Activated T-cell treated with anti-CD3 and anti-CD28 coated beads, Interleukin-2, amount 50 U/mL, for 72 hours (primary cell): ENCODE measurements at places on chromosomes 13 and 19. TPM values are rescaled to one million over a fixed set of nuclear protein-coding genes. Genes with fewer than 3 reads are reported as not detected.

GRCh38 chr13:74110053-74110452, 24.2 kb downstream of the KLF12 start:
- H3K27ac ChIP-seq = peak overlapping the region; percentile 11
- H3K36me3 ChIP-seq = peaks cover 7% of the 10 kb centered on the region
- DNase-seq = no peak
- peaks cover 61% of the 10 kb centered on the region for H3K4me1 ChIP-seq

DNA sequence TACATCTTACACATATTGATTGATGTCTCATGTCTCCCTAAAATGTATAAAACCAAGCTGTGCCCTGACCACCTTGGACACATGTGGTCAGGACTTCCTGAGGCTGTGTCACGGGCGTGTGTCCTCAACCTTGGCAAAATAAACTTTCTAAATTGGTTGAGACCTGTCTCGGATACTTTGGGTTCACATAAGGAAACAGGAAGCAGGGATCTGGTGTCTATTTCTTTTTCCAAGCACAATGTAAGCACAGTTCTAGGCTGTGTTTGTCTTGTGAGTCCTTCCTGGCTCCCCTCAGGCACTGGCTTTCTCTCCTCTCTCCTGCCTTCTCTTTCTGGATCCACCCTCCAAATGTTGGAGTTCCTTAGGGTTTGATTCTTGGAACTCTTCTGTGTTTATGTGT, 27.6 kb upstream of the TPT1 start:
- H3K27ac ChIP-seq = peak overlapping the region; percentile 61
- peaks cover 5% of the 10 kb centered on the region for H3K36me3 ChIP-seq
- H3K4me1 ChIP-seq = peaks cover 56% of the 10 kb centered on the region
- no peaks in the 10 kb centered on the region for H3K27me3 ChIP-seq
- no peak for DNase-seq

DNA sequence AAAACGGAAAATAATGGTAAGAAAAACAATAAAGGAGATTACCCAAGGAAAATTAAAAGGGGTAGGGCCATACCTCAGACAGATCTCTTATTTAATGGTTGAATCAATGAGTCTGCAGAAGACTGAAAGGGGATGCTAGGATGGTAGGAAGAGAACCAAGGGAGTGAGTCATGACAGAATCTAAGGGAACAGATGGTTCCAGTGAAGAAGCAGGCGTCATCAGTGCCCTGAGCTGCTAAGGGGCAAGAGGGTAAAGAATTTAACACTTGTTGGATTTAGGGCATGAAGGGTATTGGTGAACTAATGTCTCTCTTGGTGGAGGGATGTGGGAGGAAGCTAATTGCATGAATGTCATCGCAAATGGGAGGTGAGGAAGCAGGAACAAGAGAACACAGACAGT, 329.2 kb upstream of the TSHZ3 start:
- H3K4me3 ChIP-seq = no peak overlapping the region
- DNase-seq = no peak
- H3K27ac ChIP-seq = no peak overlapping the region

- H3K4me3 ChIP-seq = no peak overlapping the region
- no peaks in the 10 kb centered on the region for H3K36me3 ChIP-seq
- H3K27me3 ChIP-seq = no peaks in the 10 kb centered on the region
- no peak overlapping the region for H3K27ac ChIP-seq
- H3K4me1 ChIP-seq = no peaks in the 10 kb centered on the region
Measured at GRCh38 chr13:88887045-88887662, 1216.0 kb downstream of the SLITRK5 start.

GRCh38 chr13:37144661-37145060, 39.2 kb upstream of the CSNK1A1L start:
- no peak for DNase-seq
- no peaks in the 10 kb centered on the region for H3K4me1 ChIP-seq
- H3K27ac ChIP-seq = no peak overlapping the region
- H3K4me3 ChIP-seq = no peak overlapping the region
- H3K27me3 ChIP-seq = no peaks in the 10 kb centered on the region
- H3K36me3 ChIP-seq = no peaks in the 10 kb centered on the region

GRCh38 chr19:38062959-38063761, 156.2 kb downstream of the SIPA1L3 start:
- DNase-seq = no peak
- H3K4me3 ChIP-seq = no peak overlapping the region
- no peaks in the 10 kb centered on the region for H3K27me3 ChIP-seq
- H3K36me3 ChIP-seq = no peaks in the 10 kb centered on the region

GRCh38 chr13:82147526-82147925, 1734.7 kb downstream of the SLITRK1 start:
- H3K27ac ChIP-seq = no peak overlapping the region
- H3K27me3 ChIP-seq = no peaks in the 10 kb centered on the region
- no peaks in the 10 kb centered on the region for H3K4me1 ChIP-seq
- H3K36me3 ChIP-seq = no peaks in the 10 kb centered on the region
- no peak for DNase-seq

GRCh38 chr13:102440259-102440936, 38.5 kb upstream of the FGF14 start:
- peaks cover 13% of the 10 kb centered on the region for H3K27me3 ChIP-seq
- no peaks in the 10 kb centered on the region for H3K4me1 ChIP-seq
- no peak for DNase-seq
- H3K27ac ChIP-seq = no peak overlapping the region
- no peak overlapping the region for H3K4me3 ChIP-seq

GRCh38 chr19:4922530-4923275, 13.4 kb downstream of the UHRF1 start:
- H3K4me1 ChIP-seq = peaks cover 13% of the 10 kb centered on the region
- no peak overlapping the region for H3K4me3 ChIP-seq
- peaks cover 23% of the 10 kb centered on the region for H3K36me3 ChIP-seq
- H3K27me3 ChIP-seq = no peaks in the 10 kb centered on the region
- DNase-seq = no peak

GRCh38 chr13:29546662-29547061, 48.8 kb downstream of the SLC7A1 start:
- no peak overlapping the region for H3K27ac ChIP-seq
- no peaks in the 10 kb centered on the region for H3K27me3 ChIP-seq
- no peak overlapping the region for H3K4me3 ChIP-seq

GRCh38 chr13:103354171-103354570, 288.0 kb upstream of the SLC10A2 start:
- no peak overlapping the region for H3K4me3 ChIP-seq
- no peaks in the 10 kb centered on the region for H3K4me1 ChIP-seq
- H3K36me3 ChIP-seq = no peaks in the 10 kb centered on the region
- H3K27me3 ChIP-seq = no peaks in the 10 kb centered on the region

DNA sequence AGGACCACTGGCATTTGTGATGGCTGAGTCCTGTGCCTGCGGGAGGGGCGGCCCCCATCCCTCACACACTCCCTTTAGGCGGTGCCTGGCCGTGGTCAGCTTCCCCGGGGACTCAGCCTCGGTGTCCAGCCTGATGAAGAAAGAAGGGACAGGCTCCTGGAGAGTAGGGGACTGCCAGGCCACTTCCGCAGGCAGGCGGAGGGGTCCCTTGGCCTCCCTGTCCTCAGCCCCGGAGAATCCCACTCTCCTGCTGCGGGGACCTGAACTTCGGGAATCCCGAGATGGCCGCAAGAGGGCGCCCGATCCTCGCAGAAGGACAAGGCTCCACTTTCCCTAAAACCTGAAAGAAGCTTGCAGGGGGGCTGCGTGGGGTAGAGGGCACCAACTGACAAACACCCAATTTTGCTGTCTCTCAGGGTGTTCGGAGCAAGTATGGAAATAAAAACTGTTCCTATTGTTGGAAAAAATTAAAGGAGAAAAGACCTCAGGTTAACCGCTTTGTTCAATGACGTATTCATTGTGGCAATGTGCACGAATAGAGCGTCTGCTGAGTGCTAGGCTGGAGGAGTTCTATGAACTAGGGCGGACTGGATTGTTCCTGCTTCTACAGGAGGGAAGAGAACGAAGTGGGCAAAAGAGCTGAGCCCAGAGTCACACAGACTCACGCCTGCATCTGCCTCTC, 297.3 kb downstream of the ZNF536 start:
- H3K36me3 ChIP-seq = no peaks in the 10 kb centered on the region
- peak; percentile 51 for DNase-seq
- no peak overlapping the region for H3K4me3 ChIP-seq
- H3K4me1 ChIP-seq = no peaks in the 10 kb centered on the region

- peak overlapping the region; percentile 99 for H3K4me3 ChIP-seq
- peak overlapping the region; percentile 99 for H3K27ac ChIP-seq
- no peak for DNase-seq
Measured at GRCh38 chr19:44164327-44164672, 600 bp upstream of the ZNF226 start.

DNA sequence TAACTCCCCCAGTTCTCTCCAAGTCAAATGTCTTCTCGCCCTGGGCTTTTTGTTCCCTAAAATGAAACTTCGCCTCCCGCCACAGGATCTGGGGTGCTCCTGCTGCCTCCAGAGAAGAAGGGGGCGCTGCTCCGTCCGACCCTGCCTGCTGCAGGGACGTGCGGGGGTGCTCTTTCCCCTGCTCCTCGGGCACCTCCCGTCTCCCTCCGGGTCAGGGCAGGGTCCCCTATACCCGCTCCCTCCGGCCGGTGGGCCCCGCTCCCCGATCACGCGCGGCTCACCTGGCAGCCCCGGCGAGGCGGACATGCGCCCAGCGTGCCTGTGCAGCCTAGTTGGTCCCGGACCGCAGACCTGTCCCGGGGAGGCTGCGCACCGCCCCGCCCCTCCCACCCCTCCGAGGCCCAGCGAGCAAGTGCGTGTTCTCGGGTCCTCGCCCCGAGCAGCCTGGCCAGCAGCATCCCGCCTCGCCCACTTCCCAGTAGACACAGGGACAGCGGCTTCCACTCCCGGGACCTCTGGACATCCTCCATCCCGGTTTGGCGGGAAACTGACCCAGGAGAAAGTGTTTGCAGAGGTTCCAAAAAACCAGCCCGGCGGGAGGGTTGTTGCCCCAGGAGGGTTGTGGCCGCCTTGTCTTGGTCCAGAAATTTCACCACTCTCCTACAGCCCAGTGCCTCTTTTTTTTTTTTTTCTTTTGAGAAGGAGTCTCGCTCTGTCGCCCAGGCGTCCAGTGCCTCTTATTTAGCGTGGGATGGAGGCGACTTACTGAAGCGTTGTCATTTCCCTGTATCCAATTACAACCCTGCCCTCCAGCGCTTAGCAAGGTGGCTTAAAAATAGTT, at the start of gene OXGR1:
Gene OXGR1 (minus strand): TSS at position 460 of the 841 bp plus-strand sequence. CDS start 6,717 bp downstream, outside the sequence.
- peaks cover 4% of the 10 kb centered on the region for H3K36me3 ChIP-seq
- no peak within 1 kb of the TSS for H3K27ac ChIP-seq
- H3K4me3 ChIP-seq = peak within 1 kb of the TSS; percentile 43
- DNase-seq = no peak

- peaks cover 38% of the 10 kb centered on the region for H3K4me1 ChIP-seq
- H3K36me3 ChIP-seq = peaks cover 8% of the 10 kb centered on the region
- H3K27me3 ChIP-seq = peaks cover 7% of the 10 kb centered on the region
Measured at GRCh38 chr19:49084206-49085019, 838 bp upstream of the SNRNP70 start.

DNA sequence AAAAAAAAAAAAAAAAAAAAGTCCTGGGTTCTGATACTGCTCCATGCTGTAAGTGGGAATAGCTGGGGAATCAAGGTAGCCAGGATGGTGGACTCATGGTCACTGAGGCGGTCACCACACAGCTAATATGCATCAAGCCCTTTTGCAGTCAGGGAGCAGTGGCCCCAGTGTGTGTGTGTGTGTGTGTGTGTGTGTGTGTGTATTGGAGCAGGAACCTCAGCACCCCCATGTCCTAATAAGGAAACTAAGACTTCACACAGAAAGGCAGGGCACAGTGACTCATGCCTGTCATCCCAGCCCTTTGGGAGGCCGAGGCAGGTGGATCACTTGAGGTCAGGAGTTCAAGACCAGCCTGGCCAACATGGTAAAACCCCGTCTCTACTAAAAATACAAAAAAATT, 12.0 kb downstream of the B3GNT3 start:
- peaks cover 46% of the 10 kb centered on the region for H3K4me1 ChIP-seq
- no peak for DNase-seq
- H3K27me3 ChIP-seq = no peaks in the 10 kb centered on the region

GRCh38 chr13:71828117-71828516, 38.9 kb downstream of the DACH1 start:
- no peak for DNase-seq
- H3K27me3 ChIP-seq = no peaks in the 10 kb centered on the region
- H3K4me3 ChIP-seq = peak overlapping the region; percentile 31
- peaks cover 6% of the 10 kb centered on the region for H3K4me1 ChIP-seq
- no peak overlapping the region for H3K27ac ChIP-seq

DNA sequence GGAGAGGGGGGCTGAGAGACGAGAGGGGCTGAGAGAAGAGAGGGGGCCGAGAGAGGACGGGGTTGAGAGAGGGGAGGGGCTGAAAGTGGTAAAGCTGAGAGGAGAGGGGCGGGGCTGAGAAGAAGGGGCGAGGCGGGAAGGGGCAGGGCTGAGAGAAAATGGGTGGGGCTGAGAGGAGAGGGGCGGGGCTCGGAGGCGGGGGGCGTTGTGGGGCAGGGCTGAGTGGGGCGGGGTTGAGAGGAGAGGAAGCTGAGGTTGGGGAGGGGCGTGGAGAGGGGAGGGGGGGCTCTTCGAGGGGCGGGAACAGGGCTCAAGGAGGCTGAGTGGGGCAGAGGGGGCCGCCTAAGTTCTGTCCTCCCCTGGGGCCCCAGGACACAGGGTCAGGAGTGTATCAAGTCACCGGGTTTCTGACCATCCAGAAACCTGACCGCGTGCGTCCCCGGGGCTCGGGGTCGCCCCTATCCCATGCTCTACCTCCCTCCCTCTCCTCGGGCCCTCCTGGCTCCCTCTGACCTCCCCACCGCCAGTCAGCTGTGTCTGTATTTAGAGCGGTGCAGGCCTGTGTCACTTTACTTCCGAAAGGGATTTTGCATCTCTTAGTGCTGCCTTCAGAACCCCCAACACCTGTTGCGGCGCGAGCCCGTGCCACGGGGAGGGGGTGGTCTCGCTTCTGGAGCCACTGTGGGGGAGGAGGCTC, 38.6 kb upstream of the SEMA6B start:
- peaks cover 5% of the 10 kb centered on the region for H3K4me1 ChIP-seq
- no peaks in the 10 kb centered on the region for H3K36me3 ChIP-seq
- peaks cover 22% of the 10 kb centered on the region for H3K27me3 ChIP-seq

DNA sequence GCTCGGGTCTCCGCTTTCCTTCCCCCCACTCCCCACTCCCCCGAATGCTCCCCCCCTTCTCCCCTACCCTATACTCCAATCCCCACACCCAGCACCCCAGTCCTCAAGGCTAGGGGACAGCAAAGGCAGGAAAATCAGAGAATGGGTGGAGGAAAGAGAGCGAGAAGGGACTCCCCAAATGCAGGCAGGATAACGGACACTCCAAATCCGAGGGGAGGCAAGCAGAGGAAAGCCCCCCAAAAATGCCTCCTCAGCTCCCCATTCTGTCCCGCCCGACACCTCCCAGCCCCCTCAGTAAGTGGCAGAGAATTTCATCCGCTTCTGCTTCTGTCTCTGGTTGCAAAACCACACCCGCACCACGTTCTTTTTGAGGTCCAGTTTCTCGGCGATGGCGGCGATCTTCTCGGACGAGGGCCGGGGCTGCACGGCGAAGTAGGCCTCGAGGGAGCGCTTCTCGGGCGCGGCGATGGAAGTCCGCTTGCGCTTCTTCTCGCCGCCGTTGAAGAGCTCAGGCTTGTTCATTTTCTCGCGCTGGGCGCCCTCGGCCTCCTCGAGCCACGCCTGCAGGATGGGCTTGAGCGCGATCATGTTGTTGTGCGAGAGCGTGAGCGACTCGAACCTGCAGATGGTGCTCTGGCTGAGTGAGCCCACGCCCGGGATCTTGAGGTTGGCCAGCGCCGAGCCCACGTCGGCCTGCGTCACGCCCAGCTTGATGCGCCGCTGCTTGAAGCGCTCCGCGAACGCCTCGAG, 2.1 kb downstream of the POU4F1 start:
- DNase-seq = peak; percentile 32
- peaks cover 86% of the 10 kb centered on the region for H3K27me3 ChIP-seq
- H3K4me1 ChIP-seq = peaks cover 40% of the 10 kb centered on the region
- peak overlapping the region; percentile 24 for H3K27ac ChIP-seq
- H3K4me3 ChIP-seq = peak overlapping the region; percentile 74

Gene ITM2B
- 109 TPM for total RNA-seq

Gene SLC7A10
- total RNA-seq = not detected

Gene BSG
- 144 TPM for total RNA-seq

Gene ZNF420
- total RNA-seq = 10.6 TPM

Gene MAU2
- 68.5 TPM for total RNA-seq

Gene DHX34
- total RNA-seq = 9.4 TPM

Gene DYRK1B
- total RNA-seq = 6.1 TPM
